ENCODE measurements at places on chromosomes 6 and 20.

- DNase-seq, result no peak
Observed at GRCh38 chr6:45625191-45625664, 247.5 kb upstream of the SUPT3H start.

DNA sequence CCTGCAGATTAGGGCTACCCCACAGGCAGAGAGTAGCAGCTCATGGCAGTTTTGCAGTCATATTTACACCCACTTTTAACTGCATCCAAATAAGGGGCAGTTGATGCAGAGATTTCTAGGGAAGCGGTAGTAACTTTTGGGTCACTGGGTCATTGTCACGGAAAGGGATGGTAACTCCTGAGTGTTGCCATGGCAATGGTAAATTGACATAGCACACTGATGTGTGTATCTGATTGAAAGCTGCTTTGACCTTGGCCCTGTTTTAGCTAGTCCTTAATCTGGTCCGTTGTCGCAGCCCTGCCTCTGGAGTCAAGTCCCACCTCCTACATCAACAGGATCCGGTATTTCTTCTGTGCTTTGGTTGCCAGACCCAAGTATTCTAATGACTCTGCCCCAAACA lies 199.1 kb upstream of the TCF21 start:
- DNase-seq, result no peak

- DNase-seq, result peak; percentile 32
Observed at GRCh38 chr6:31821301-31822035, 6.1 kb upstream of the HSPA1B start.

- no peak for DNase-seq
Observed at GRCh38 chr6:165568326-165568725, 94.7 kb downstream of the PDE10A start.

GRCh38 chr6:26743157-26743821 lies 83.7 kb upstream of the ZNF322 start:
- DNase-seq, result no peak

- no peak for DNase-seq
Observed at GRCh38 chr6:128403618-128404444, 116.6 kb downstream of the PTPRK start.

- no peak for DNase-seq
Observed at GRCh38 chr20:32462900-32463641, 104.9 kb downstream of the ASXL1 start.

DNA sequence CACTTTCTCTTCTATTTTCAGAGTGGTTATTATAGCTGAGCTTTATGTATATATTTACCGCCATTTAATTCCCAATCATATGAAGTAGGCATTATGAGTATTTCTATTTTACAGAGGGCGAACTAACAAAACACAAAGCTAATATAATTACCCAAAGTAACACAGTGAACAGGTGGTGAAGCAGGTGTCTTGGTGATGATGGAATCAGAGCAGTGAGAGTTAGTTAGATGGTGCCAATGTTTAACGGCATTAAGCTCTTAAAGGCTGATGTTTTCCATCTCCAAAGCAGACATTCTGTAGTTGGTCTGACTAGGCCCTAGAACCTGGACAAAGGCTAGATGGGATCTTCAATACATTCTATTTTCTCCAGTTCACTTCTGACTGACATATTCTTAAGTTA lies 551.1 kb upstream of the SYNCRIP start:
- DNase-seq, result no peak

GRCh38 chr6:106419900-106420613 lies 59.5 kb downstream of the CRYBG1 start:
- DNase-seq, result no peak

DNA sequence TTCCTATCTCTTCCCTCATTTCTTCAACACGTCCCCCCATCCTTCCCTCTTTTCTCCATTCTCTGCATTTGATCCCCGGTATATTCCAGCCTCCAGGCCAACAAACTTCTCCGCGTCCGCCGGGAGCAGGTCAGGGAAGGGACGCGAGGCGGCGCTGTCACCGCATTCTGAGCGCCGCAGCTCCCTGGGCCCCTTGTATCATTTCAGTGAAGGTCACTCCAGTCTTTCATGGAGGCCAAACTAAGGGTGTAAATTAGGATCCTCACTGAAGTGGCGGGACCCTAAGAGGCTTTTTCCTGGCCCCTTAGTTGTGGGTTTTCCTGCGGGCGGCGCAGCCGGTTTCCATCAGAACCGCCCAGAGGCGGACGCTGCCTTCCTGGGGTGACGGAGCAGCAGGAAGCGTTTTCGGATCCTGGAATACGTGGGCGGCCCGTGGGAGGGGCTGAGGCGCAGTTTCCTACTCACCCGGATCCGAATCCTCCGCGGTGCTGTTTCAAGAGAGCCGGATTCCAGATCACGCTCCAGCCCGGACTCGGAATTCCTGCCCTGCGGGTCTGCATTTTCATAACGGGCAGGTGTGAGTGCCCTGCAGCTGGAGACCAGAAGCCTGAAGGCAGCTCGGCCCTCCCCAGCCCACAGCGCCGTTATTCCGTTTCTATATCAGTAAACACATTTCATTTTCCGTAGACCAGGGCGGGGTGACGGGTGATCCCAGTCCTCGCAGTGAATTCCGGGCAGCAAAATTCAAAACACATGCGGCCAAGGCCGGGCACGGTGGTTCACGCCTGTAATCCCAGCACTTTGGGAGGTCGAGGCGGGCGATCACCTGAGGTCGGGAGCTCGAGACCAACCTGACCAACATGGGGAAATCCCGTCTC lies 3.6 kb upstream of the MICA start:
- DNase-seq, result peak; percentile 31

- DNase-seq, result no peak
Observed at GRCh38 chr6:133833949-133834359, 55.0 kb upstream of the TCF21 start.

DNA sequence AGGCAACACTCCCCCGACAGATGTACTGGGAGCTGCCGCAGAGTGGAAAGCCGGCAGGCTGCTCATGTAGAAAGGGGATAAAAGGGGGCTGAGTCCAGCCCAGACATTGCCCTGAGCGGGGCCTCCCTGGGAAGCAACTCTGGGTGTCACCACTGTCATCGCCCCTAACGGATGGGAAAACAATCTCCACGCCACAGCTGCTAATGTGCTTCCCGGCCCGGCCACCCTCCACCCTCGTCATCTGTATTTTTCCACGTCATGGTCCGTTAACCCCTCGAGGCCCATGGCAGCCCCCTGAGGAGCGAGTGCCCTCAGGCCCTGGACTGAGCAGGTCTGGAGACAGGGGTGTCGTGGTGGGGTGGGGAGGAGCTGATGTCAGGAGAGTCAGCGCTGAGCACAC lies 227.4 kb downstream of the DLL1 start:
- no peak for DNase-seq

- DNase-seq, result no peak
Observed at GRCh38 chr6:137013031-137013430, 31.7 kb downstream of the IL20RA start.

GRCh38 chr6:68575765-68576439 lies 59.2 kb upstream of the ADGRB3 start:
- no peak for DNase-seq

- no peak for DNase-seq
Observed at GRCh38 chr6:110017306-110017705, 39.2 kb downstream of the GPR6 start.

GRCh38 chr6:30206799-30207618 lies 6.2 kb downstream of the TRIM26 start:
- peak; percentile 37 for DNase-seq

DNA sequence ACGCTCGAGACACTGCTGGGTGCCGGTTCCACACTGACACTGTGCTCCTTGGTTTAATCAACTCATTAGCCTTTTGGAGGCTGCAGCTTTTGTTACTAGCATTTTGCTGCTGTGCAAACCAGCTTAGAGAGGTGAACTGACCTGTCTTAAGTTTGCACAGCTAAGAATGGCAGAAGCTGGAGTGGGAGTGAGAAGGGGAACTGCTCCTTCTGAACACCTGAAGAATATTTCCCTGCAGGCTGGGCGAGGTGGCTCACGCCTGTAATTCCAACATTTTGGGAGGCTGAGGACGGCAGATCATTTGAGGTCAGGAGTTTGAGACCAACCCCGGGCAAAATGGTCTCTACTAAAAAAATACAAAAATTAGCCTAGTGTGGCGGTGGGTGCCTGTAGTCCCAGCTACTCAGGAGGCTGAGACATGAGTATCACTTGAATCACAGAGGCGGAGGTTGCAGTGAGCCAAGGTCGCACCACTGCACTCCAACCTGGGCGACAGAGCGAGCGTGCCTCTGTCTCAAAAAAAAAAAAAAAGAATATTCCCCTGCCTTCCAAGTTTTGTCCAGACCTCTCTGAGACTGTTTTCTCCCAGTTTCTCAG lies 5.0 kb downstream of the CEBPB start:
- no peak for DNase-seq

DNA sequence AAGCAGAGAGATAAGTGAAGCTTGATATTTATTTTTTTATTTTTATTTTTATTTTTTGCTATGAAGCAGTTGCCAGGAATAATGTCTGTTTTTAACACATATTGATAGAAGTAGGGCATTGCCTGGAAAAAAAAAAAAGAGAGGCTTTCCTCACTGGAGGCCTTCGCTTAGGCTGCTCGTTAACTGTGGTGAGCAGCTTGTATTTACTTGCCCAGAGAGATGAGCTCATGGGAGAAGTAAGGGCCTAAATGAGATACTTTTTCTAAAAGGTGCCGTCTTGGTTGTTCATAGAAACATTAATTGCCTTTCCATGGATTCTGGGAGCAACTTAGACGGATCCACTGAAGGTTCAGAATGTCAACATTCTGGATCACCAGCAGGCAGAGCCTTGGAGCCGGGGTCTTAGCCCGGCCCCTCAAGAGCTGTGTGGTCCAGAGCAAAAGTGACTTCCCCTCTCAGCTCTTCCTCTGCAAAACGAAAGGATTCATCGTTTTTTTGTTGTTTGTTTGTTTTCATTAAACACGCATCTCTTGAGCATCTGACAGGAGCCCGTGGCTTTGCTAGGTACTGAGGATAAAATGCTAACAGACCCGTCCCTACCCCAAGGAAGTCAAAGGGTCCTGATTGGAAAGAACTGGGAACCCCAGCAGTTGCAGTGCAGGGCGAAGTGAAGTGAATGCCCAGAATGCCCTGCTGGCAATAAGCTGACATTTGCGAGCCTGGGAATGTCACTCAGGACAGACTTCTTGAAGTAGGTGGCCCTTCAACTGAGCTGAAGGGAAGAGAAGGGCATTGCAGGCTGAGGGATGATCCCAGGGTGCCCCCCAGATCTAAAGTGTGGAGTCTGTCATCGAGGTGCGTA lies 138.5 kb downstream of the ZDHHC14 start:
- no peak for DNase-seq

- no peak for DNase-seq
Observed at GRCh38 chr6:33730611-33731010, 16.1 kb downstream of the IP6K3 start.

DNA sequence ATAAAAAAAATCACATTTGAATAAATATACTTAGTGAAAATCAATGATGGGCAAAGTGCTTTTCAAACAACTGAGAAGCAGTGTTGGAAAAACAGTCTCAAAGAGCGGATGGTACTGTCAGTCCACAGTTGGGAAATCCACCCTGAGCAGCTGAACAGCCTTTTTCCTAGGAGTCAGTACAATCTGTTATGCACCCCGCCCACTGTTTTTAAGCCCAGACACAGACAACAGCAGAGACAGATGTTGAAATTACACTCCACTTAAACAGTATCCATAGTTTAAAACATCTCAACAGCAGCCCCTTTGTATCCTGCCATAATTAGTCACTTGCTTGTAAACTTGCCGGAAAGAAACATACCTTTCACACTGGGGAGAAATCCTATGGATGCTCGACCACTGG lies 372 bp downstream of the KIAA0408 start:
- no peak for DNase-seq

GRCh38 chr6:97629180-97629579 lies 346.2 kb upstream of the MMS22L start:
- DNase-seq, result no peak

DNA sequence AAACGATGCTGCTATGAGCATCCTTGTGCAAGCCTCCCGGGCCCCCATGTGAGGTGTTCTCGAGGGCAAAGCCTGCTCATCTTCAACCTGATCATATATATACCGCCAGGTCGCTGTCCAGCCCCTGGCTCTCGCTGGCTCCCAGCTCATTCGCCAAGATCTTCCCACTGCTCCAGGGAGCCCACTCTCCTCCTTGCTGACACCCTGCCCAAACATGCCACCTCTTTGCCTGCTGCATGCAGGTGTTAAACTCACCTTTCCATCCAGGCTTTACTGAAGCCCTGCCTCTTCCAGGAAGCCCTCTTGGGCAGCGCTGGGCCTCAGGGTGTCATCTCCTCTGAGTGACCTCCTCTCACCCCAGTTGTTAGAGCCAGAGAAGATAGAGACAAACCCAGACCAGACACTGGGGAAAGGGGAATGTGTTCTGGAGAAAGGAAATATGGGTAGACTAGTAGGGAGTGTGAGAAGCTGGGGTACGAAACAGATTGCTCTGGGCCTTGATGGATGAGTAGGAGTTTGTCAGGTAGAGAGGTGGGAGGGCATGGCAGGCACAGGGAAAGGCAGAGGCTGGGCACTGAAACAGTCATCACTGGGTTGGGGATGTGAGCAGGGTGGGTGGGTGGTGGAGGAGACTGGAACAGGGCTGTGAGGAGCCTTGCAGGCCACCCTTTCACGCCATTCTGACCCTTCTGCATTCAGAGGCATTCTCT lies 1.2 kb upstream of the DLGAP4 start:
- no peak for DNase-seq

- DNase-seq, result no peak
Observed at GRCh38 chr6:89269252-89269651, 45.8 kb downstream of the GABRR2 start.

DNA sequence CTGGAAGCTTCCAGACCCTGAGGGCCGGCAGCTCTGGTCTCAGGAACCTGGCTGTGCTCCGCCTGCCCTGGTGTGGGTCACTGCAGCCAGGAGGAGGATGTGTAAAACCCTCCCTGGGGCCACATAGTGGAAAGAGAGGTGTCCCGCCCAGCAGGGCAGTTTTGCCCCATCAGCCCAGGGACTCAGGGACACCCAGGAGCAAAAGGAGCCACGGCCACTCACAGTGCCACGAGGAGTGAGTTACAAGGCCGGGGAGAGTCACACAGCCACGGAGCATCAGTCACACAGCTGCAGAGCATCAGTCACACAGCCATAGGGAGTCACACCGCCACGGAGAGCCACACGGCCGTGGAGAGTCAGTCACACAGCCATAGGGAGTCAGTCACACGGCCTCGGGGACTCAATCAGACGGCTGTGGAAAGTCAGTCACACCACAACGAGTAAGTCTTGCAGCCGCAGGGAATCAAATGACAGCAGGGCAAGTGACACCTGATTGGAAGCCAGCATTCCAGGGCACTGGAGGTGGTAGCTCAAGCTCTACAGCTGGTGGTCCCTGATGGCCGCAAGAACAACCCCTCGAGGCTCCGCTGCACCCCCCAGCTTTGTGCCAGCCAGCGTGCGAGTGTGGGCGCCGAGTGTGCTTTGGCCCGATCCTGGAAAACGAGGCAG lies 60.9 kb downstream of the DLL1 start:
- DNase-seq, result no peak

GRCh38 chr20:59403261-59403961 lies 103.0 kb downstream of the EDN3 start:
- peak; percentile 75 for DNase-seq

- no peak for DNase-seq
Observed at GRCh38 chr6:39527792-39528564, 197.2 kb downstream of the KIF6 start.

Measured in HuH-7.5 (cell line).